ENCODE measurements at places on chromosomes 3 and 15.

GRCh38 chr3:13379201-13379830, 40.8 kb downstream of the NUP210 start:
- peak; percentile 26 for DNase-seq

- no peak for DNase-seq
Observed at GRCh38 chr15:80820092-80820491, 40.9 kb downstream of the CEMIP start.

DNA sequence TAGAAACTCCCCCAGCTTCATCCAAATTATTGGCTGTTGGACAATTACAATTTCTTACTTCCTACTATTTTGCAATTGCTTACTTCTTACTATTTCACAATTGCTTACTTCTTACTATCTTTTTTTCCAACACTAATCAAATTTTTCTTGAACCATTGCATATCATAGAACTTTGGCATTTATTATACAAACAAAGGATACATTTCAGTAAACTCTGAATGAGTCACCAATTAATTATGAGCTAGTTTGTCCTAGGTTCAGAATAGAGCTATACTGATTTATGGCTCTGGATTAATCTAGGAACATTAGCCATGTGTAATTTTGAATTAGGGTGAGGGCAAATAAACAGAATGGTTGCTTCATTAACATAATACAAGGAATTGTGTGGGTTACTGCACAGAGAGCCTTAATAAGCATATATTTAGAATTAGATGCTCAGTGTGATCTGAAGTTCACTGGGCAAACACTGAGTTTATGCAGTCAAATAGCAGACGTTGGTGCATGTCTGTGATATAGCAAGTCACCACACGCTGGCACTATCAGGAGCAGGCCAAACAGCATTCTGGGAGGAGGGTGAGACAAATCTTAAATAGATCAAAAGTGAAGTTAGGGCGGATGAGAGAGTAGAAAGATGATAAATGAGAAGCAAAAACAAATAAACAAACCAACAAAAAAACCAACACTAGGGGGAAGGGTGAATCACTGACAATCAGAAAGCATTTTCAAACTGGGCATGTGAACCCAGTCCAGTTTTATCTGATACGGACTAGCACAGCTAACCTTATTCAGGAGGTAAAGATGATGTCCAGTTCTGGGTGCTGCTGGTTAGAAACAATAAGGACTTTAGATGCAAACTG, 21.5 kb downstream of the GABRR3 start:
- DNase-seq = no peak

- no peak for DNase-seq
Observed at GRCh38 chr3:101223016-101223415, 97.4 kb downstream of the IMPG2 start.
